ENCODE measurements at places on chromosomes 2 and 18. TPM values are rescaled to one million over a fixed set of nuclear protein-coding genes. Genes with fewer than 3 reads are reported as not detected.

GRCh38 chr2:181142514-181142913 lies 162.1 kb downstream of the UBE2E3 start:
- DNase-seq: no peak

- DNase-seq: no peak
Observed at GRCh38 chr2:226873826-226874225, 38.0 kb downstream of the RHBDD1 start.

The RAB3GAP1 gene
- 48.3 TPM for total RNA-seq

GRCh38 chr2:134148172-134148571 lies 105.7 kb upstream of the MGAT5 start:
- no peak for DNase-seq

- DNase-seq: peak; percentile 74
Observed at GRCh38 chr2:31319406-31320175, 85.6 kb downstream of the EHD3 start.

- DNase-seq: no peak
Observed at GRCh38 chr18:63867368-63868125, 20.0 kb upstream of the SERPINB2 start.

DNA sequence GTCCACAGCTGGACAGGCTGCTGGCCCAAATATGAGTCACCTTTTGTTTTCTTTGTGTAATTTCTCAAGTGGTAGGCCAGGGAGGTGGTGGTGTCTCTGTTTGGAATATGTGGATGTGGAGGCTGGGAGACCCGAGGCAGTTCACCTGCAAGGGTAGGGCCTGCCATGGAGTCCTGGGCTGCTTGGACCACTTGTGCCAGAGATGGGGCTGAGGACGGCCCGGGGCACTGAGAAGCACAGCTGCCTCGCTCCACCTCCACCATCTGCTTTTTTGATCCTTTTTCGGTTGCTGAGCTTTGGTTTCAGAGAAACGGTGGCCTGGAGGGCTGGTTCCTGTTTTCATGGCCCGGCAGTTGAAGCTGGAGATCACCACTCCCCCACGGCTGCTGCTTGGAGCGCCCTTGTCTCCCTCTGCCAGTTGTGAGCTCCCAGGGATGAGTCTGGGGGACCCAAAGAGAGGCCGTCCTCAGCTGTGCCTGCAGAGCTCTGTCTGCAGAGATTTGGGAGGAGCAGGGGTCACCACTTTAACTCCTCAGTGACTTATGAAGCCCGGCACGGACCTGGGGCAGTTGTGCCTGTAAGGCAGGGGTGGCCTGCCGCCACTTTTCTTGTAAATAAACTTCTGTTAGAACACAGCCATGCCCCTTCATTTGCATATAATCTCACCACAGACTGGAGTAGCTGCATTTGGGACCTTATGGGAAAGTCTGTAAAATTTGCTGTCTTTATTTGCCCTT lies 67.6 kb upstream of the MCFD2 start:
- DNase-seq: no peak

DNA sequence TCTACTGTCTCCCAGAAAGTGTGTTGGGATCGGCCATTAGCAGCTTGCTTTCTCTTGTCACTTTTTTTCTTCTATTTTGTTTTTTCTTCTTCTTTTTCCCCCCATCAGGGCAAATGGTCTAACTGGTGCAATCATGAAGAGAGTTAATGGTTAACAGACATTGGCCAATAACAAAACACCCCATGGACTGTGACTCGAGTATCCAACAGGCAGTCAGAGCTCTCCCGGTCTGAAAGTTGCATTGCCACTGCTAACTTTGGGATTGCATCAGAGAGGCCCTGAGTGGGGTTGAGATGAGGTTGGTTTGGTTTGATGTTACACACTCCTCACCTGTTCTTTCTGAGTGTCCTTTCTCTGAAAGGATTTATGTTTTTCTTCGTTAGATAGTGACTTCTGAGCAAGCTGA lies 12.9 kb upstream of the SNORC start:
- no peak for DNase-seq

The RNF152 gene
- total RNA-seq: 76.4 TPM

Data from osteocyte (in vitro differentiated cells).